ENCODE measurements at places on chromosomes 2 and 18.

- DNase-seq: no peak
Observed at GRCh38 chr2:62727876-62728566, 22.5 kb downstream of the EHBP1 start.

DNA sequence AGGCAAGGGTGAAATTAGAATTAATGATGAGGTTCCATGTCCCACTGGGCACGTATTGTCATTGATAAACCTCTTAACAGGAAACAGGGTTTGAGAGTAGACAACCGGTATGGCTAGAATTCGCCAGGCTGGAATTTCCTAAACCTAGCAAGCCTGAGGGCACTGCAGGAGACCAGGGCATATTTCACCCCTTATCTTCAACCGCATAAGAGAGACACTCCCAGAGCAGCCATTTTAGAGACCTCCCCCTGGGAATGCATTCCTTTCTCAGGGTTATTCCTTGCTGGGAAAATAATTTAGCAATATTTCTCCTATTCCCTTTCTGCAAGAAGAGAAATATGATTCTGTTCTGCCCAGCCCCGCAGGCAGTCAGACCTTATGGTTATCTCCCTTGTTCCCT is 334.6 kb upstream of the LYPD1 start:
- DNase-seq: no peak

GRCh38 chr2:26629751-26630150 is 11.4 kb downstream of the CIB4 start:
- DNase-seq: no peak

DNA sequence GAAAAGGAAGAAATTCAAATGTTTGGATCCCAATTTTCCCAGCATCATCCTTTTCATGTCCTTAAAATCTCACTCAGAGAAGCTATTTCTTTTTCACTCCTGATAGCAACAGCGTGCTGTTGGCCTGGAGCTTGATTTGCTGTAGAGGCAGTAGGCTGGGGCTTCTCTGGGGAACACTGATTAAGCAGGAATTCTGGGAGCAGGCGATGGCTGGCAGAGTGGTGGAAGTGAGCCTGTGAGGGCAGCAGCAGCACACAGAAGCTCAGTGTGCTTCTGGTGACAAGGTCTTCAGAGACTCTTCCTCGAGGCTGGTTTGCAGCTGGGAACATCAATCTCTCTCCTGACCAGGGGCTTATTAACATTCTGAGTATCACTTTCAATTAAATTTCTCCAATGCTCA is 284.6 kb downstream of the DPP10 start:
- DNase-seq: no peak

Measured in stimulated activated CD8-positive, alpha-beta memory T cell treated with anti-CD3 and anti-CD28 coated beads, Interleukin-4, amount 100 ng/mL, for 4 hours (primary cell).